ENCODE measurements at places on chromosomes 12 and 14. TPM values are rescaled to one million over a fixed set of nuclear protein-coding genes. Genes with fewer than 3 reads are reported as not detected.

DNA sequence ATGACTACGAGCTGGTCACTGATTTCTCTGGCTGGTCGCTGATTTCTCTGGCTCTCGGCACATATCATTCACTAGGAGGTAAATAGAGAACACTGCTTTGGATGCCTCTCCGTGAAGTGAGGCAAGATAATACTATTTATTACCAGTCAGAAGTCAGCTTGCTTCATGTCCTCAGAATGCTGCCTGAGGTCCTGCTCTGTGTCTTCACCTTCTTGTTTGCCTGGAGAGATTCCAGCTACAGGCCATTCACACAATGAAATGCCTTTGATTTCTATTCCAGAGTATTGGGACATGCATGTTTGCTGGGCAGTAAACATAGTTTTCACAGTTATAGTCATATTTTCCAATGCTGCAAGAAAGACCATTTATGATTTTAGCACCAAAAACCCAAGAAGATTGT lies 106.7 kb downstream of the AEBP2 start:
- DNase-seq: no peak

Gene RGS6
- total RNA-seq: not detected

Gene SLC8B1
- 15.7 TPM for total RNA-seq

GRCh38 chr12:109563291-109564284 lies 9.7 kb downstream of the MMAB start:
- DNase-seq: no peak

GRCh38 chr12:82359115-82359478 lies 768 bp downstream of the METTL25 start:
- DNase-seq: no peak

All from MCF 10A (cell line).